Cortex of kidney (tissue), 1 donor: ENCODE measurements at places on chromosomes 3 and 15.

- DNase-seq: no peak
Measured at GRCh38 chr3:163058031-163058854, 1561.6 kb downstream of the OTOL1 start.

DNA sequence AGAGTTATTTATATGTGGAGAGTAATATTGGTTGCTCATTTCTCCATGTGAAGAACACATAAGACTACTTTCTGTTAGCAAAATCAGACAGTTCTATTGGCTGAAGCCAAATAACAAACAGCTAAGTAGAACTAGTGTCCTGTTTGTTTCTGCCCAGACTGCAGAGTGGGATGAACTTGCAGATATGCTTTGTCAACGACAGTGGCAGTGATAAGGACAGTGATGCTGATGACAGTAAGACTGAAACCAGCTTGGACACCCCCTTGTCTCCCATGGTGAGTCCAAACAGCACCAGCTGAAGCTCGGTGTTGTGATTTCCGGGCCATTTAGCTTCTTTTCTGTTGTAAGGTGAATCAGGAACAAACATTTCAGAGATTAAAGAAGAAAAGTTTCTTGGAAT, 102.6 kb upstream of the IL12A start:
- no peak for DNase-seq

GRCh38 chr3:70943886-70944285, 631.4 kb upstream of the MDFIC2 start:
- no peak for DNase-seq

DNA sequence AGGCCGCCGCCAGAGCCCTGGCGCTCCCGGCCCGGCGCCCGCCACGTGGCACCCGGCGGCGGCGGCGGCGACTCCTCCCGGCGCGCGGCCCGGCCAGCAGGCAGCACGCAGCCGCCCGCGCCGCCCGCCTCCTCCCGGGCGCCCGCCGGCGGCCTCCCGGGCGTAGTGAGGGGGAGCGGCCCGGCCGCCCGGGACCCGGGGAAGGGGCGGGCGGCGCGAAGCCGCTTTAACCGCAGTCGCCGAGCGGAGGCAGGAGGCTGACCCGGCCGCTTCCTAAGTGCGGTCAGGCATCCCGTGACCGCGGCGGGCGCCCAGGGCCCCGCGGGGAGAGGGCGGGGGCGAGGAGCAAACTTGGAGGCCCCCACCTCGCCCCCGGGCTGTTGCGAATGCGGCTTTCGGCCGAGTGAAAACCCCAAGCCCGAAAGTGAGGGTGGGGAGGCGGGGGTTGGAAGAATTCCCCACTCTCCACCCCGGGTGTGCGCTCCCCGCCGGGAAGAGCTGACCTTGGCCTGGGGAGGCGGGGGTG, 1.7 kb upstream of the HES1 start:
- DNase-seq: no peak

DNA sequence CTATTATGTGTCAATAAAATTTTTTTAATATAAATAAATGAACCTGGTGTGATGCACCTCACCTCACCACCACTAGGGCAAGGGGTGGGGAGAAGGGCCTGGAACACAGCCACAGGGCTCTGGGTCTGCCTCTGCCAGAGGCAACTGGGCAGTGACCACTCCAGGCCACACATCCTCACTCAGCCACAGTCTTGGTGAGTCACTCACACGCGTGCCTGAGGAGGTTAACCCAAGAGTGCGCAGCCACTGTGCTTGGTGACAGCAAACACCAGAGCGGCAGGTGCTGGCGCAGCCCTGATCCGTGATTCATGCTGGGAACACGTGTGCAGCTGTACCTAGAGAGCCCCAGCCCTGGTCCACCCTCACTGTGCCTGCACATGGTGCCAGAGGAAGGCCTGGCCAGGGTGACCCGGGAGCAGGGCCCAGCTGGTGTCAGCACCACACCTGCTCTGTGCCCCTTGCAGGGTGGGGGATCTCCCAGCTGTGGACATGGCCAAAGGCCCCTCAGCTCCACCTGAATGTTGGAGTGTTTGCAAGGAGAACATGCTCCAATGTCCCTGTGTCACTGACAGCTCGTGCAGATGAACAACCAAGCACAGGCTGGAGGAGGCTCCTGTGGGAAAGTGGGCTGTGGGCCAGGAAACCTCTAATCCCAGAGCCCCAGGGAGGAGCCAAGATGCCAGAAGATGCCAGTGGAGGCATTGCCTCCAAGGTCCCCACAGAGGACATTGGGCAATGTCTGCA, 2.1 kb downstream of the SLC41A3 start:
- DNase-seq: no peak

- DNase-seq: no peak
Measured at GRCh38 chr3:66165660-66166059, 55.1 kb upstream of the SLC25A26 start.

DNA sequence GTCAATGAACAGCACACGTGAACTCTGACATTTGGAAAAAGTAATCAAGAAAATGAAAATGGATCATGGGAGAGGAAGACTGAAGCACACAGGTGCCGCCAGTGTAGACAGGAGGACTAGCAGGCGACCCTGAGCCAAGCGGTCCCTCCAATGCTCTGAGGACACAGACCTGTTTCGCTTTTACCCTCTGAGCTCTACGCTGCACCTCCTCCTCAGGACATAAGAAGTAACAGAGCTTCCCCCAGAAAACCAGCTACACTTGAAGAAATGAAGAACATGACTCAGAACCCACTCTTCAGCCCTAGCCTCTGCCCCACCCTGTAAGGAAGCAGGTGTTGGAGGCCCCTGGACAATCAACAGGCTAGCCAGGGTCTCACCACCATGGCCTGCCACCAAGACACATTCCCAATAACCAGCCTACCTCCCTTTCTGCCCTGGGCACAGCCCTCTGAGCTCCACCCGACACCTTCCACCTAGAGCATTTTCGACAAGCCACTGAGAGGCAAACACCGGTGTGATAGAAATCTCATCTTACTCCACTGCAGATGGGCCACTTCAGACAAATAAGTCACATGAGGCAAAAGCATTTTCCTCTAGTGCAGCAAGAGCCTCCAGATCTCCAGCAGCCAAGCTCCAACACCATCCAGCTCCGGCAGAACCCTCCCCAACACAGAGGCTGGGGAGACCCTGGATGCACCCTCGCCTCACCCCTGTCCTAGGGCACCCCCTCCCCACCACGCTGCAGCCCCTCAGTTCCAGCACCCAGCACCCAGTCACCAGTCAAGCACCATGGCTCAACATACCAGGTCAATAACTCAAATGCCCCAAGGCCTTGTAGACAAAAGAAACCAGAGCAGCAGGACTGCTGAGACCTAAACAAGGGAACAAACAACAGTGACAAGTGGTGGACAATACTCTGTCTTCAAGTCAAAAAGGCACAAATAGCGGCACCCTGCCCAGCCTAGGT, 11.4 kb downstream of the FAM174B start:
- DNase-seq: no peak

- DNase-seq: no peak
Measured at GRCh38 chr3:198070871-198071270, 110.9 kb downstream of the LMLN start.

DNA sequence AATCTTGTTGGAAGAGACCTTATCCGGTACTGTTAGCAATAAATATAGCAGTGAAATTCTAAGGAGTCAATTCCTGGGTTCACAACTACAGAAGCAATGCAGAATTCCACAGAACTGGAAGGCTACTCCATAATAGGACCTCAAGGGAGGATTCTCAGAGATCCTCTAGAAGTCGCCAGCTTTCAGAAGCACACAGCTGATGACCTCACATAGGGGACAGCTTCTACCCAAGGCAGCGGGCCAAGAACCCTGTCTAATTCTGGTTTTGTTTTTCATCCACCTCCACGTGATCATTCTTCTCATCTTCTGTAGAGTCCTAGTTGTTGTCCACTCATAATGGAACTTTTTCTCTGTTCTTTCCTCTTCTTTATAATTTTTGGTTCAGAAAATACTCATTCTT, 99.4 kb downstream of the ERC2 start:
- no peak for DNase-seq

DNA sequence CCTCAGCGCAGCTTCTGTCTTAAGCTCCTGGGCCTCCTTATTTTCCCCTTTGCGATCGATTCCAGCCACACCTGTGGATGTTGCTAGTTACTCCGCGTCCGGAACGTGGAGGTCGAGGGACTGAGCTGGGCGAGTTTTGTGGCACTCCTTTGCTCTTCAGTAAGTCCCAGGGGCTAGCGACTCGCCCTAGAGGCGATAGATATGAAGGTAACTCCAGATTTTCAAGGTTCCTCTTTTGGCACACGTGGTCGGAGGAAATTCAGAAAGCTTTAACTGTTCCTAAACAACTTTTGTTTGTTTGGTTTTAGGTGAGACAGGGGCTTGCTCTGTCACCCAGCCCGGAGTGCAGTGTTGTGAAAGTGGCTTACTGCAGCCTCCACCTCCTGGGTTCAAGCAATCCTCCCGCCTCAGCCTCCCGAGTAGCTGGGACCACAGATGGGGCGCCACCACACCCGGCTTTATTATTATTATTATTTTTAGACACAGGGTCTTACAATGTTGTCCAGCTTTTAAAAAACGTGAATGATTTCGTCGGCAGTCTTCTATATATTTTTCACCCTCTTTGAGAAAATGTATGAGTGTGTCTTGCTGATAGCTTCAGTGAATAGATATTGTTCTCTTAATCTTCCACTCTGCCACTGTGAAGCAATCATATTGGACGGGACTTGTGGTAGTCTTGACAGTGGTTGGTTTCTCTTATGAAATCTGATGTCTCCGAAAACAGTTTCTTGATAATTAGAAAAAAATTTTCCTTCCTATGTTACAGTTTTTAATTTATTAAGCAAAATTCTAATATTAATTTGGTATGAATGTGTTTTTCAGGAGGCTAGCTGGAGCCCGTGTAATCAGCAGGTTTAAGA, 785 bp downstream of the MFSD1 start:
- no peak for DNase-seq
